Panc1 (cell line): ENCODE measurements at places on chromosomes 1 and 21. TPM values are rescaled to one million over a fixed set of nuclear protein-coding genes. Genes with fewer than 3 reads are reported as not detected.

The MRAP gene
- total RNA-seq = not detected

The SYT2 gene
- 0.03 TPM for total RNA-seq

The KCNH1 gene
- not detected for total RNA-seq

The ZBTB37 gene
- 11.6 TPM for total RNA-seq

The PADI3 gene
- total RNA-seq = 3.4 TPM

The CHAF1B gene
- total RNA-seq = 18.4 TPM

The KRTAP7-1 gene
- not detected for total RNA-seq

The RNF220 gene
- total RNA-seq = 64.9 TPM
